ENCODE measurements at places on chromosomes 4 and X. TPM values are rescaled to one million over a fixed set of nuclear protein-coding genes. Genes with fewer than 3 reads are reported as not detected.

- DNase-seq: no peak
These were observed 50.5 kb upstream of the AMELX start for GRCh38 chrX:11242704-11243103.

DNA sequence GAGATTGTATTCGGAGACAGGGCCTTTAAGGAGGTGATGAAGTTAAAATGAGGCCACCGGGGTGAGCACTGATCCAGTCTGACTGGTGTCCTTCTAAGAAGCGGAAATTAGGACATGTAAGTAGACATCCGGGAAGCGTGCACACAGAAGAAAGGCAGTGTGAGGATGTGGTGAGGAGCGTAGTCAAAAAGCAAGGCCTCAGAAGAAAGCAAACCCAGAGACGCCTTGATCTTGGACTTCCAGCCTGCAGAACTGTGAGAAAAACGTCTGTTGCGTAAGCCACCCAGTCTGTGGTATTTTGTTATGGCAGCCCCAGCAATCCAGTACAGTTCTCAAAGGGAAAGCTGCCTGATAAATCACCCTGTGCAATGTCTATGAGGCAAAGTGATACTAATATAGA is 153.5 kb downstream of the KCNIP4 start:
- no peaks in the 10 kb centered on the region for H3K27me3 ChIP-seq
- no peak overlapping the region for H3K27ac ChIP-seq
- H3K36me3 ChIP-seq: no peaks in the 10 kb centered on the region
- no peak overlapping the region for H3K4me3 ChIP-seq
- H3K4me1 ChIP-seq: no peaks in the 10 kb centered on the region

GRCh38 chrX:125203737-125204578 is 115.7 kb upstream of the TEX13C start:
- no peak overlapping the region for H3K27ac ChIP-seq
- no peak for DNase-seq
- H3K4me1 ChIP-seq: no peaks in the 10 kb centered on the region
- peak overlapping the region; percentile 49 for H3K4me3 ChIP-seq

DNA sequence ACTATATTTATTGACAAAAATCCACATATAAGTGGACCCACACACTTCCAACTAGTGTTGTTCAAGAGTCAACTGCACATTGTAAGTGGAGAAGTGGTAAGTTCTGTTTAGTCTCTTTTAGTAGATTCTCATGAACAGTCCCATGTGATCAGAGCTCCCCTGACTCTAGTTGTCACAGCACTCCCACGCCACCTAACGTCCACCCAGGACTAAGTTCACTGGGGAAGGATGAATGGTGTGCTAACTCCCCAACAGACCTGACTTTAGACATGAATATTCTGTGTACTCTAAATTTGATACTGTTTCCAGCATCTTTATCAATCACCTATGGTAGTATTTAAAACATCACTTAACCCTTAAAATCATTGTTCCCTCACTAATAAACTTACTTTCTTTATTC is 59.8 kb downstream of the PACRGL start:
- H3K4me3 ChIP-seq: no peak overlapping the region
- H3K27ac ChIP-seq: no peak overlapping the region
- no peak for DNase-seq

Gene CPE
- total RNA-seq: 16.3 TPM

Gene EVC
- 6.2 TPM for total RNA-seq

DNA sequence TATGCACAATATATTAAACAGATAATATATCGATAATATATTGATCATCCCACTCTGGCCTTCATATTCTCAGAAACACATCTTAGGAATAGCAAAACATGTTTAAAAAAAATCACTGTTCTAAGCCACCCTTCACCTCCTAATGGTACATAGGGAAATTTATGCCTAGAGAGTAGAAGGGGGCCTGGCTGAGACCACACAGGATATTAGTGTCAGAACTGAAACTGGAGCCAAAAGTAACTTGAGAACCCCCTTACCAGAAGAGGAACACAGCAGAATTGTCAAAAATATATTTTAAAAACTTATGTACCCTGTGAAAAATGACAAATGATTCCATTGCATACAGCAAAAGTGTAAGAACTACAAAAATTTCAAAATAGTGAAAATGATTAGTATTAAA is 173.1 kb downstream of the VSIG4 start:
- no peaks in the 10 kb centered on the region for H3K36me3 ChIP-seq
- no peak overlapping the region for H3K27ac ChIP-seq
- no peak overlapping the region for H3K4me3 ChIP-seq
- no peak for DNase-seq

DNA sequence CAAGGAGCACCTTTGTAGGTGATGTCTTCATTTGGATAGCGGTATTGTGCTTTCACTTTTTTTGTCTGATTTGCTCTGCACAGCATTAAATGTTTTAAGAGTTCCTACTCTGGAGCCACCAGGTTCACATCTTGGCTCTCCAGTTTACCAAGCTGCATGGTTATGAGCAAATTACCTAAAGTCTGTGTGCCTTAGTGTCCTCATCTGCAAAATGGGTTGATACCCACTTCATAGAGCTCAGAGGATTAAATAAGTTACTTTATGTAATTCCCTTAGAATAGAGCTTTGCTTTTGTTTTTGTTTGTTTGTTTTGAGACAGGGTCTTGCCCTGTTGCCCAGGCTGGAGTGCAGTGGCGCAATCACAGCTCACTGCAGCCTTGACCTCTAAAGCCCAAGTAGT is 58.2 kb downstream of the UBE2K start:
- DNase-seq: no peak
- H3K4me3 ChIP-seq: no peak overlapping the region
- H3K4me1 ChIP-seq: no peaks in the 10 kb centered on the region
- H3K27ac ChIP-seq: no peak overlapping the region
- no peaks in the 10 kb centered on the region for H3K27me3 ChIP-seq

DNA sequence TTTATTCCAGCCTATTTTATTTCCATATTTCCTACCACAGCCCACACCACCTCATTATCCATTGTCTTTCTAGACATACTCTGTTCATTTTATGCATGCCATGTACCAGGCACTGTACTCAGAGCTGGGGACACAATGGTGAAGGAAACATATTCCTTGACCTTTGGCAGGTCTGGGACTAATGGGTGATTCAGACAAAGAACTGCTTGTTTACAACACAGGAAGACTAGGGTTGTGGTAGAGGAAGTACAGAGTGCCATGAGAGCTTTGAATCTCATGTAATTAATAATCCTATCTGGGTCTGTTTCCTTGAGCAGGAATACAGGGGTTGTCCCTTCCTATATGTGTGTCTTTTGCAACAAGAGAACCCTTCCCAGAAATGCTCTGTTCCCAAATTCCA is 75.1 kb upstream of the NUDT10 start:
- H3K4me1 ChIP-seq: no peaks in the 10 kb centered on the region
- H3K4me3 ChIP-seq: no peak overlapping the region
- H3K27me3 ChIP-seq: no peaks in the 10 kb centered on the region
- H3K27ac ChIP-seq: no peak overlapping the region
- no peak for DNase-seq
- no peaks in the 10 kb centered on the region for H3K36me3 ChIP-seq

- no peaks in the 10 kb centered on the region for H3K4me1 ChIP-seq
- H3K27me3 ChIP-seq: no peaks in the 10 kb centered on the region
- no peaks in the 10 kb centered on the region for H3K36me3 ChIP-seq
- peak overlapping the region; percentile 55 for H3K4me3 ChIP-seq
These were observed 33.7 kb upstream of the STX18 start for GRCh38 chr4:4575284-4576211.

DNA sequence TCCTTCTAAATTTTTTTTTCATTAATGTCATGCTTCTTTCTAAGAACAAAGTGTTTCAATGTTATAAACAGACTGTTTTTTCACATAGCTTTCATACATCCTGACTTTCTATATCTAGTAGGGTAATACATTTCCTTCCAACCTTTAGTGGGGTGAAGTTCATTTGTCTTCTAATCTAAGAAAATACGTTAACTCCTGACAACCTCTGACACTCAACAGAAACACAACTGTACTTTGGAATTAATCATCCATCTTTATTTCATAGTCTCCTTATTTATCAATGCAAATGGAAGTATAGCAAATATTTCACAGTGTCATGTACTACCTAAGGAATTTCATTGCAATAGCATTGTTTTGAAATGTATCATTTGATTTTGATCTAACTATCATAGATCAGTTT is 2.7 kb upstream of the MTTP start:
- no peak overlapping the region for H3K27ac ChIP-seq
- H3K27me3 ChIP-seq: peaks cover 10% of the 10 kb centered on the region
- no peak for DNase-seq
- no peak overlapping the region for H3K4me3 ChIP-seq
- no peaks in the 10 kb centered on the region for H3K36me3 ChIP-seq
- H3K4me1 ChIP-seq: no peaks in the 10 kb centered on the region

Gene AFM
- total RNA-seq: not detected

- H3K36me3 ChIP-seq: no peaks in the 10 kb centered on the region
- no peaks in the 10 kb centered on the region for H3K4me1 ChIP-seq
- no peak overlapping the region for H3K27ac ChIP-seq
- no peaks in the 10 kb centered on the region for H3K27me3 ChIP-seq
- DNase-seq: no peak
- H3K4me3 ChIP-seq: no peak overlapping the region
These were observed 57.5 kb downstream of the TEC start for GRCh38 chr4:48212165-48212564.

- H3K36me3 ChIP-seq: no peaks in the 10 kb centered on the region
- no peak overlapping the region for H3K4me3 ChIP-seq
- H3K27me3 ChIP-seq: no peaks in the 10 kb centered on the region
These were observed 326.4 kb downstream of the ANKRD50 start for GRCh38 chr4:124386163-124386562.

- H3K27ac ChIP-seq: peak overlapping the region; percentile 5
- no peak overlapping the region for H3K4me3 ChIP-seq
- no peaks in the 10 kb centered on the region for H3K27me3 ChIP-seq
- H3K4me1 ChIP-seq: peaks cover 57% of the 10 kb centered on the region
- H3K36me3 ChIP-seq: peaks cover 3% of the 10 kb centered on the region
These were observed 16.1 kb downstream of the CPEB2 start for GRCh38 chr4:15018361-15018760.

DNA sequence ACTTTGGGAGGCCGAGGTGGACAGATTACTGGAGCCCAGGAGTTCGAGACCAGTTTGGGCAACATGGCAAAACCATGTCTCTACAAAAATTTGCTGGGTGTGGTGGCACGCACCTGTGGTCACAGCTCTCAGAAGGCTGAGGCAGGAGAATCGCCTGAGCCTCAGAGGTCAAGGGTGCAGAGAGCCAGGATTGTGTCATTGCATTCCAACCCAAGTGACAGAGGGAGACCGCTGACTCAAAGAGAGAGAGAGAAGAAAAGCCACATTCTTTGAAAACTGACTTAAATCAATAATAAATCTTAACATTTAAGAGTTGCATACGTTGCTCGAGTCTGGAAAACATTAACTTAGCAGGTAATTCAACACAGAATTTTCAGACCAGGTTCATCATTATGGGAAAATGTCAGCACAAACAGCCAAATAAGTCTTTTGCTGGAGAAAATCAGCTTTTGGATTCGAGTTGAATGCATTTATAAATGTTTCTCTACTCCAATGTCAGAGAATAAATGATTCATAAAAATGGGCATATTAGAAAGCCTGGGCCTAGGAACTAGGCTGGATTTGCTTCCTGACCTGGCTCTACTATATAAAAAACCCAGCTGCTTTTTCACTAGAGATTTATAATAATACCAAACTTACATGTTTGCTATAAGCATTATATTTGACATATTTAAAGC is 68.3 kb upstream of the RBPJ start:
- no peaks in the 10 kb centered on the region for H3K4me1 ChIP-seq
- H3K27me3 ChIP-seq: no peaks in the 10 kb centered on the region
- no peak overlapping the region for H3K27ac ChIP-seq
- no peaks in the 10 kb centered on the region for H3K36me3 ChIP-seq

- H3K27me3 ChIP-seq: no peaks in the 10 kb centered on the region
- no peaks in the 10 kb centered on the region for H3K36me3 ChIP-seq
- no peak overlapping the region for H3K27ac ChIP-seq
- DNase-seq: no peak
- H3K4me1 ChIP-seq: no peaks in the 10 kb centered on the region
These were observed 13.7 kb downstream of the LINC00632 start for GRCh38 chrX:140723121-140723715.

- no peak overlapping the region for H3K27ac ChIP-seq
These were observed 85.6 kb upstream of the EFHC2 start for GRCh38 chrX:44428989-44429627.

Gene SERTM2
- total RNA-seq: not detected

DNA sequence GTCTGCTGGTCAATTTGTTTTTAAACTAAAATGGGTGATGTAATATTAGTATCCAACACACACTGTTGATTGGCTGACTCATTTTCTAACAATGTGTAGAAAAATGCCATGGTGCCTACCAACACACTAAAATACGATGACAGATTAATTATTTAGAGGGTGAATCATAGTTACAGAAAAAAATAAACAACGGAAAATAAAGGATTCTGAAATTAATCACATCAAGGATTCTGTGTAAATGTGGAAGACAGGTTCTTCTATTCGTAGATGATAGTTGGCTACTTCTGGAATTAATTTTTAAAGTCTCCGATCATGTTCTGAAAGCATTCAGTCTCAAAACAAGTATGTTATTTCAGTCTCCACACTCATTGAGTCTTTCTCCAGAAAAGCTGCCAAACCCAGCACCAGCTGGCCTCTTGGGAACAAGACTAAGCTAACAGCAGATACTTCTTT is 8.2 kb upstream of the IQCM start:
- H3K27ac ChIP-seq: no peak overlapping the region
- H3K36me3 ChIP-seq: no peaks in the 10 kb centered on the region
- no peak overlapping the region for H3K4me3 ChIP-seq
- H3K4me1 ChIP-seq: no peaks in the 10 kb centered on the region

GRCh38 chrX:33053001-33053400 is 158.3 kb downstream of the DMD start:
- no peaks in the 10 kb centered on the region for H3K27me3 ChIP-seq
- no peak overlapping the region for H3K4me3 ChIP-seq
- no peak overlapping the region for H3K27ac ChIP-seq
- no peaks in the 10 kb centered on the region for H3K4me1 ChIP-seq
- no peak for DNase-seq

Gene DIPK2B
- 2.9 TPM for total RNA-seq

DNA sequence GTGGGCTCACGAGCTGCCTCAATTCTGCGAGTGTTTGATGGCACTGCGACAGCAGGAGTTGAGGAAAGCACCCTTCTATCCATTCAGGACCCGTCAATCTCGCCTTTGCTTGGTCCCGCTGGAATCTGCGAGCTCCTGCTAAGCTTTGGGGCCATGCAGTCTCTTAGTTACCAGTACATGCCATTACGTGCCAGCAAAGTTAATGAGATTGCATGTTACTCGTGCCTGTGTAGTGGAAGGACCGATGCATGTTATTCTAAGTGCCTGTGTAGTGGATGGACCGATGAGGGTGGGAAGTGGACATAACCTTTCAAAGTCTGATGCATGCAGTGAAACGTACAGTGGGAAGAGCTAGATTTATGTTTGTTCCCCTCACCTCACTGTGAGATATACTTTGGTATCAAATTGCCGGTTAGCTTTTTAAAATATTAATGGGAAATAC is 569 bp downstream of the RPS3A start:
- H3K27ac ChIP-seq: peak overlapping the region; percentile 91
- H3K4me1 ChIP-seq: peaks cover 8% of the 10 kb centered on the region
- H3K27me3 ChIP-seq: no peaks in the 10 kb centered on the region
- DNase-seq: no peak

Gene FIP1L1
- 46.0 TPM for total RNA-seq
